Stimulated activated CD4-positive, alpha-beta T cell treated with anti-CD3 and anti-CD28 coated beads, Interleukin-15, amount 100 ng/mL, for 1 hour (primary cell): ENCODE measurements at places on chromosomes 5 and 9.

GRCh38 chr9:124199474-124199873 is 58.3 kb upstream of the NEK6 start:
- DNase-seq: no peak

GRCh38 chr5:81395262-81395661 is 1.3 kb upstream of the ACOT12 start:
- DNase-seq: no peak

DNA sequence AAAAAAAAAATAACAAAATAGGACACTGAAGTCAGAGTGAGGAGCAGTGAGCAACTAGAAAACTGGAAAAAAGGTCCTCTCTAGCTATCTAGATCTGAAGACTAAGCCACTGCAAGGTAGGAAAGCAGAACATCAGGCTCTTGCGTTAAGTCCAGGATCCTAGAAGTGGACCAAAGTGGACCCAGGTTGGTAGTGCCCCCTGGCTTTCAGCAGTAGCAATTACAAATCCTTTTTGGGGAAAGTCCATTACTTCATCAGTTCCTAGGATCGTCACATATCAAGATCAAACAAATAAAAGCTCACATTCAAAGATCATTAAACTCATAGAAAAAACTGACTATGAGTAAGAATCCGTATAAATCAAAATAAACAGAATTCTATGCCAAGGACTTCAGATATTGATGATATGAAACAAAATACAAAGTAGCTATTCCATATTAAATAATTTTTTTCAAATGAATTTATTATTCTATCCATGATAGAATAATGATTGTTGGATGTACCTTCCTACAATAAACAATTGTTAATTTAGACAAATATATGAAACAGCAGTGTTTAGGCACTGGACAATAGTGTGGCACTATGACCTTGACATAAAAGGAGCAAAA is 6.5 kb upstream of the RICTOR start:
- no peak for DNase-seq

DNA sequence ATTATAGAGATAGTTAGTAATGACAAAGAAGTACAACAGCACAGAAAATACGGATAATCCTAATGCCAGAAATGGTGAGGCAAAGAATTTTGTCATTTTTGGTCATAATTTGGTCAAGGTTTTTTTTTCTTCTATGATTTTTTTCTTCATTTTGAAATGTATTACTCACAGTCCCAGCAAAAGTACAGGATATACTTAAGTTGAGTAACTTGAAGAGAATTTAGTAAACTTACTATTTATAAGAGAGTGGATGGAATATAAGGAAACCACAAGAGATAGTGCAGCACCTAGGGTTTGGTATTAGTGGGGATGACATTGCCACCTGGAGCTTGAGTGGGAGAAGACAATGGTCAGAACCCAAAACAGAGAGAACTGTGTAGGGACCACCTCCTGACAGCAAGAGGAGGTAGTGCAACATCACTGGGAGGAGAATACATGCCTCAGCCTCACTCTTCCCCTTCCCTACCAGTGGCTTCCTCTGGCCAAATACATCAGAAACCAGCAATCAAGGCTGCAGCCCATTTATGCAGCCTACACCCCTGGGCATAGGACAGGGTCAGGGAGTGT is 434.5 kb upstream of the TRPC7 start:
- no peak for DNase-seq

- no peak for DNase-seq
Measured at GRCh38 chr5:61295365-61295764, 36.7 kb upstream of the ZSWIM6 start.

- DNase-seq: no peak
Measured at GRCh38 chr5:96747720-96748119, 60.0 kb downstream of the ERAP1 start.

GRCh38 chr9:29648601-29649000 is 2075.3 kb upstream of the C9orf72 start:
- no peak for DNase-seq

DNA sequence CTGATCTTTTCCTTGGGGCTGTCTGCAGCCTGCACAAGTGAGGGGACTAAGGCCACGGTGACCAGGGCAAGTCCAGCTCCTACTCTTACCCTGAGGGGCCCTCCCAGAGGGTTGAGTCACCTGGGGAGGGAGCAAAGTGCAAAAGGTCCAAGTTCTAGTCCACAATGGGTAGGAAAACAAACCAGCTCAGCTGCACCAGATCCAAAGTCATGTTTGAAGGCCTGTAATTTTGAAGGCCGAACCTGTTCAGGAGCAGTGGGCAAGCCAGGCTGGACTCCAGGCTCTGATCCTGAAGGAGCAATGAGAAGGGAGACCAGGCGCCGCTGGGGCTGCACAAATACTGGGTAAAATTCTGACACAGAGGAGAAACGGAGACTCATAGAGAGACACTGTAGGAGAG is 15.8 kb upstream of the TCF7 start:
- DNase-seq: no peak

DNA sequence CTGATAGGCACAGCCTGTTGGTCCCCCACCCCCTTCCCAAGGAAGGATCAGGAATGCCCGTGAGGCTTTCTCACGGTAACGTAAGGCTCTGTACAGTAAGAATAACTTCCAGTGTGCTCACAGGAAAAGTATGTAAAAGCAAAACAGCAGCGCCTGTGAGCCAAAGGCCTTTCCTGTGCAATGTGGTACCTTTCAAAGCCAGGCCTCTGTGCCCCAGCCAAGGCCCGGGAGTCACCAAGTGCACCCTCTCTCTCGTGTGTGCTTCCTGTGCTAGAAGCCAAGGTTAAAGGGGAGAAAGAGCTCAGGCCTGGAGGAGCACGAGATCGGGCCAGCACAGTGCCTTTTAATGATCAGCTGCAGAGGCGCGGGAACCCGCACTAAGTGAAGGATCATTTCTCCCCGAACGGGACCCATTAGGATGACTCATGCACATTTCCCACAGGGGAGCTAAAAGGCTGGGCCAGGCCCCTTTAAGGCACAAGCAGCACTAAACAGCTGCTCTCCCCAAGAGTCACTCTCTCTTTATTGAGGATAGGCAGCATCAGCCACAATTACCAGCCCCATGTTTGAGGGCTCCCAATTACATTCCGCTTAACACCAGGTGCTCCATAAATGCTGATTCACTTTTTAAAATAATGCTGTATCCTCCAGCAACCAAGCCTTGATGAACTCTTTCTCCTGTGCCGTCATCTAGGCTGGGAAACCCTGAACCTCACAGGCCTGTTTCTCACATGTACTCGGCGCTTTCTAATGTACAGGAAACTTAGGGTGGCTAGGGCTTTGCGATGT is 42.8 kb downstream of the SHB start:
- no peak for DNase-seq

- DNase-seq: no peak
Measured at GRCh38 chr5:153896117-153896516, 142.6 kb downstream of the FAM114A2 start.

GRCh38 chr5:154403234-154403633 is 42.6 kb upstream of the SAP30L start:
- DNase-seq: no peak

GRCh38 chr5:135683189-135683588 is 104.4 kb upstream of the CXCL14 start:
- no peak for DNase-seq

- DNase-seq: no peak
Measured at GRCh38 chr5:115246361-115246991, 16.2 kb downstream of the PGGT1B start.
